ENCODE measurements at places on chromosomes 3 and 15.

DNA sequence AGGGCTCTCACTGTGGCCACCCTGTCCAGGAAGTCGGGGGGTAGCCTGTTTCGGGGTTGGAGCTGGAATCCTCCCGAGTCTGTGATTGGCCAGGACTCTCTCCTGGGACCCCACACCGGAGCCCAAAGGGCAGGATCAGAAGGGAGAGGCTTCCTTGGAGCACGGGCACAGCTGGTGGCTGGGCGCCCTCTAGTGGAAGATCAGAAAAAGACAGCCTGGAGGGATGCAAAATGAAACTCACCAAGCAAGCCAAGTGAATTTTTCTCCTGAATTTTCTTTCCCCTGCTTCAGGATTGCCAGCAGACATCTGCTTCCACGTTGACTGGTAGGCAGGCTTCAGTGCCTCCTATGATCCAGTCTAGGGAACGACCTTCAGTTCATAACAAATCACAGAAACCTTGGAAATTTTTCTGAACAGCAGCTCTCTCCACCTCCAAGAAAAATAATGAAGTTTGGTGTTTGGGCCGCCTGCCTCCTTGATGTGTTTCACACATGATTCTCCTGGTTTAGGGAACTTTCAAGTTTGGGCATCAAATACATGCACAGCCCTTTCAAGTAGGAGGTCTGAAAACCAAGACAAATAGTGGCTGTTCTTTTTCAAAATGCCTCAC lies 224.6 kb downstream of the VPS13C start:
- peak; percentile 64 for DNase-seq

DNA sequence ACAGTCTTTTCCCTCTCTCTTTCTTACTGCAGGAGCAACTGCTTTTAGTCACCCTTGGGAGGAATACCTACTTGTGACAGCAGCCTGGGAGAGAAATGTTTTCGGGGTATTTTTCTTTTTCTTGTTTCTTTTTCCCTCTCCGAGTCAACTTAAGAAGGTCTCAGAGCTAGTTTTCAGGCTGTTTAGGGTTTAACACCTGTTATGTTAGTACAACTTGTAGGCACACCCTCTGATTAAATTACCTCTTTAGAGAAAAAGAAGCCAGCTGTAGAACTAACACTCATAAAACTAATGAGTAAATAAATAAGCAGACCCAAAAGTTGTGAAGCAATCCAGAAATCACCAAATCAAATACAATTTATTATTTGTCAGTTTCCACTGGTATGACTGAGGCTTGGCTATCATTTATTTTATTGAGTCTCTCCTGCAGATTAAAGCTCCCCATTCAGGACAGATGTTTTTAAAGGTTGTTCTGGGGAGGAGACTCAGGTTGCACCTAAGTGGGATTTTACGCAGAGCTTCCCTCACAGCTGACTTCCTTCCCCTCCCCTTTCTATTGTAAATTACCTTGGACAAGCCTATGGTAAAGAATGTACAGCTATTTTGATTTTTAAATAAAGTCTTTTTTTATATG lies 112.5 kb downstream of the FOXB1 start:
- no peak for DNase-seq

DNA sequence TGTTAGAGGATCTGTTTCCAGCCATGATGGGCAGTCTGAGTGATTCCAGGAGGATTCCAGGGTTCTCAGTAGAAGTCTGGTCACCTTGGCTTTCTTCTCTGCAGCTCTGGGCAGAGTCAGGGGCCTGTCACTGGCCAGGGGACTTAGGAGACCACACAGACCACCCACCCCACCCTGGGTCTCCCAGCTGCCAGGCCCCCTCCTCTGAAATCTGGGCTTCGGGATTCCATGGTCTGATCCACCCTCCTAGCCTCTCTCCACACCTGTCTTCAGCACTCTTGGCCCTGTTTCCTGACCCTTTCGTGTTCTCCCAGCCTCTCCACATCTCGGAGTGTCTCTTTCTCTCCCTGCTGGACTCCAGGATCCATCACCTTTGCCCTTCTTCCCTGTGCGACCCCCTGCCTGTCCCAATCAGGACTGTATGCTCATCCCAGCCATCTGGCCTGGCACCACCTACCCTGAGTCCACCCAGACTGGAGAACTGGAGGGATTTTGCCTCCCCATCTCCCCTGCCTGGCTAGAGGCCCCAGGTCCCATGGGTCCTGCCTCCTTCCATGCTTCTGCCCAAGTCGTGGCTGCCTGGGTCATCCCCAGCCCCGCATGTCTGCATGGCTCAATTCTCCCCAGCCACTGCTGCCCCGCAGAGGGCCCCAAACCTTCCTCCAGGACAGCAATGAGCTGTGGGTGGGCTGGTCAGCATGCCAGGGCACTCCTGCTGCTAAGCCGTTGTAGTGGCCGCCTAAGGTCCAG lies 34.3 kb downstream of the GOLGA6L10 start:
- DNase-seq = no peak

DNA sequence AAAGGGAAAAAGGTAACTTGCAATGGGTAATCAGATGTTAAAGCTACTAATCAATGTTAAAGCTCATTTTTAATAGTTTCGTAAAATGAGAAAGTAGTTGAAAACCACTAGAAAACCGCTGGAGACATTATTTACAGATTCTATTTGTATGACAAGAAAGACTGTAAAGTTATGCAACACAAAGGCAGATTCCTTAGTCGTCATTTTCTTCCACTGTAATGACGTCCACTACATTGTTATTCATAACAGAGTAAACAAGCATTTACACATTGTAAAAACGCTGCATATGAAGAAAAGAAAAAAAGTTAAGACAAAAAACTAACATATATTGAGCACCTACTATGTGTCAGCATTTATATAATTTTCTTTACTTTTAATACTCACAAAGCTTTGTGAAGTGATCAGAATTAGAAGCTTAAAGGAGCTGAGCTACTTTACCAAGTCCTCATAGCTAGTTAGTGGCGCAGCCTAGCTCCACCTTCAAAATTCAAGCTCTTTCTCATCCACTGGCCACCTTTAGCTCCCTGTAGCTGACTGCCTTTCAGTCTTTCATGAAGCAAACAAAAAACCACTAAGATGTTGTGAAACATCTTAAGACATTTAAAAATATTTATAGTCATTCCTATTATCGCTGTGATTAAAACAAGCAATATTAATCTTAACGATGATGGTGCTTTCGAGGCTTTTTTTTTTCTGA lies 100.1 kb upstream of the CDIN1 start:
- peak; percentile 59 for DNase-seq

GRCh38 chr15:49225572-49226281 lies 55.7 kb downstream of the GALK2 start:
- DNase-seq = peak; percentile 31

GRCh38 chr15:82890338-82890994 lies 62.1 kb downstream of the HOMER2 start:
- peak; percentile 23 for DNase-seq

- no peak for DNase-seq
These were observed 46.2 kb downstream of the KBTBD8 start for GRCh38 chr3:67044295-67044694.

DNA sequence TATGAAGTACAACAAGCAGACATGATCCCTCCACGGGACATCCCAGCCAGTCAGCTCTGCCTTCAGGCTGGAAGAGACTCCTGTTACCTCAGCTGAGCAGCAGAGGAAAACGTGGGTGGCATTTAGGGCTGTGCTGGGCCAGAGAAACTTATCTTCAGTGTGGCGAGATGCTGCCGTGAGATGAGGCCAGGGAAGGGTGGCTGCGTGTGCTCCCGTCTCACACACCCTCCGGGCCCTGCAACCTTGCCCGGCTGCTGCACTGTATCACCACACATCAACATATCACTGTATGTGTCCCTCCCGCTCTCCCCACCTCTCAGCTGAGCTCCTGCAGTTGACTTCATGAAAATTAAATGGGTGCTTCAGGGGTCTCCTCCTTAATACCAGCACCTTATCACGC lies 23.4 kb downstream of the BMF start:
- DNase-seq = no peak

- DNase-seq = no peak
These were observed 7.8 kb upstream of the UBP1 start for GRCh38 chr3:33447958-33448357.

DNA sequence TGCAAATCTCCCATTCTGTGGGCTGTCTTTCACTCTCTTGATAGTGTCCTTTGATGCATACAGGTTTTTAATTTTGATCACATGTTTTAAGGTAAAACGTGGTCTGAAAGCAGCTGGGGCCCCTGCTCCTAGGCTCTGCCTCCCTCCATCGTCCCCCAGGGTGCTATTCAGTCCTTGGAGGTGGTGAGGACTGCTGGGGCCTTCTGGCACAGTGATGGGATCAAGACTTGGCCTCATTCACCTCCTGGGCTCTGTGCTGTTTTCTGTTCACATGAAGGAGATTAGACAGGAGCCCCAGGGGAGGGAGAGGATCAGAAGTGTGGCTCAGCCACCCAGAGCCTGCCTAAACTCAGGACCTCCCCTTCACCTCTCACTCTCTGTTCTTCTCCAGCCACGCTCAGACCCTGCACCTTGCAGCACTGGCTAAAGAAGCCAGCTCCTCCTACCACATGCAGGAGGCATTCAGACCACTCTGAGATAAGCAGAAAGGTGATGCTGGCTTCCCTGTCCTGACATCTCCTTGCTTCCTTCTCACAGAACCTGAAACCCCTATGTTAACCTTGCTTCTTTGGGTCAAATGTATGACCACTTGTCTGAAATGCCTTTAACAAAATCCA lies 43.9 kb downstream of the PAQR5 start:
- no peak for DNase-seq

- peak; percentile 42 for DNase-seq
These were observed 23.7 kb downstream of the ALPK3 start for GRCh38 chr15:84840741-84841429.

DNA sequence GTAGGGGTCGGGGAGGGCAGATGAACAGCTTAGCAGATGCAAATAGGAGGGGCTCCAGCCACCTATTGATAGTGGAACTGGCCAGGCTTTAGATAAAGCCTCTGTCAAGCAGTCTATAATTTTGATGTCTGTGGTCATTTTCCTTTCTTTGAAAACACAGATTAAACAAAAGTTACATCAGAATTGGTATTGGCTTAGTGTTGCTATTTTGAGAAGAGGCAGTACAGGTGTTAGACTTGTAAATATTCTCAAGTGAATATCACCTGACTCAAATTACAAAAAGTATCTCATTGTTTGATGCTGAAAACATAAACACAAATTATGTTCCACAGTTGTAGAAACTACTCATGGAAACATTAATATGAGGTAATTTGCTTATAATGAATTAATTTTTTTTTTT lies 18.1 kb downstream of the GHRL start:
- DNase-seq = no peak

DNA sequence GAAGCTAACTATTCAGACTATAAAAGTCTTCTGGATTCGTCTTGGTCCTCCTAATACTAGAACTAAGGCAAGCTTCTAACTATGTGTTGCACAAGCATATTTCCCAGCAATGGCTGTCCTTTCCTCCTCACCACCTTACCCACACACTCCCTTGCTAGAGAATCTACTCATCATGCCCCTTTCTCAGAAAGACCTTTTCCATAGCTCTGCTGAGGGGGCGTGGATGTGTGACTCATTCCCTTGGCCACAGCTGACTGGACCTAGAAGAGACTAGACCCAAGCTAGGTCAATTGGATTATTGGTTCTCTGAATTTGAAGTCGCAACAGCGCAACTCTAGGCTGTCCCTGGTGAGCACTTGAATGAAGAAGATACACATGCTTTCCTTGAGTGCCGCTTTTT lies 47.1 kb downstream of the ERC2 start:
- peak; percentile 1 for DNase-seq

DNA sequence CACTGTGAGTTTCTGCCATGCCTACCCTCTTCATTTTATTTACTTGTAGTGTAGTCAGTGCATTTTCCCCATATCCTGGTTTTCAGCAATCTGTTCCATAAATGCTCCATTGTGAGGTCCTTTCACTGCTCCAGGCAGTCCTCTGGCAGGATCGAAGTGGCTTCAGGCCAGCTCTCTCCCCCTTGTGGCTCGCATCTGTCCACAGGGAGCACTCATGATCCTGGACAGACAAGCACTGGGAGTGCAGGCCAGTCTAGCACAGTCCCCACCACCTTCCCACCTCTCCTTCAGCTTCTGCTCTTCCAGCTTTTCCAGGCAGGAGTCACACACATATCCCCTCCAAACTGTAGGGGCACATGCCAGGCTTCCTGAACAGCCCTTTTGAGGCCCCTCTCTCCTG lies 173.6 kb downstream of the PPM1L start:
- no peak for DNase-seq

DNA sequence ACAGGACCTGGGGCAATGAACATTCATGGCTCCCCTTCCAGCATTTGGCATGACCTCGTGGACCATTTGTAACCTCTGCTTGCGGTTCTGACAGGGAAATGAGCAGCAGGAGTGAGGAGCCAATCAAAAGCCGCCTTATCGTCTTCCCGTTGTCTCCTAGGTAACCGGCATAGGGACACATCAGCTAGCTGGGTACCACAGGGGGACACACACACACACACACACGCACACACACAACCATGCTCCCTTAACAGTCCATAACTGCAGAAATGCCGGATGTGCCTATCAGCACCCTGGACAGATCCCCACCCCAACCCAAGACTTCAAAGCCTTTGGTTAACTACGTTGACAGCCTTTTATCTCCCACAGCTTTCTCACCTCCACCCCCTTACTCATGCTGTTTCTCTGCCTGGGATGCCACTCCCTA lies 53.4 kb upstream of the CCDC174 start:
- DNase-seq = peak; percentile 43

DNA sequence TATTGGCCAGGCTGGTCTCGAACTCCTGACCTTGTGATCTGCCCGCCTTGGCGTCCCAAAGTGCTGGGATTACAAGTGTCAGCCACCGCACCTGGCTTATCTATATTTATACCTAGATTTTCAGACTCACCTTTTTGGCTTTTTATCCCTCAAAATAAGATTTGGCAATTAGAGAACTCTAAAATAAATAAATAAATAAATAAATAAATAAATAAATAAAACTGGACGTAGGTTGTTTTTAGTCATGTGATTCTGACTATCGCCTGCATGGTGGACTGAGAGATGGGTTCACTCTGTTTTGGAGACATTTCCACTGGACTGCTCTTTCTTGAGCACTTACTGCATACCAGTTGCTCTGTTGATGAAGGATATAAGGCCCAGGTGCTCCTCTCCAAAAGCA lies 46.2 kb upstream of the AKAP13 start:
- no peak for DNase-seq

- no peak for DNase-seq
These were observed 10.2 kb upstream of the TMEM45A start for GRCh38 chr3:100482176-100482575.

- DNase-seq = no peak
These were observed 2.1 kb upstream of the FURIN start for GRCh38 chr15:90866161-90866715.

GRCh38 chr3:66823009-66823397 lies 175.1 kb upstream of the KBTBD8 start:
- DNase-seq = no peak

GRCh38 chr3:78761126-78761525 lies 1006.7 kb downstream of the ROBO1 start:
- DNase-seq = no peak

Data from fibroblast of mammary gland (primary cell).